Activated T-cell treated with anti-CD3 and anti-CD28 coated beads, Interleukin-2, amount 50 U/mL, for 72 hours (primary cell): ENCODE measurements at places on chromosomes 2 and 18. TPM values are rescaled to one million over a fixed set of nuclear protein-coding genes. Genes with fewer than 3 reads are reported as not detected.

DNA sequence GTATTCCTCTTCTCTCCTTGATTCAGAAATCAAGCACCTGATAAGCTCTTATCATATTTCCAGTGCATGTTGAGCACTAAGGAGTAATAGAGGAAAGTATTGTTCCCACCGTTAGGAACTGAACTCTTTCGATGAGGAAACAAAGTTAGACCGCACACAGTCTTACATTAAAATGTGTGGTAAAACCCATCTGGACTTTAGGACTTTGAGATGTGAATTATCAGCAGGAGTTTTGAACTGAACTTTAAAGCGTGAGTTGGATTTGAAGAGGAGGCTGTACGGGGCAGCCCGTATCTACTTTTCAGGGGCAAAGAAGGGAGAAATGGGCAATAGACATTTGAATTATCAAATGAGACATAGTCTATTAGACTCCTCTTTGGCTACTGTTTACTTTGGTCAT lies 134.4 kb downstream of the SETBP1 start:
- no peak for DNase-seq
- H3K27me3 ChIP-seq, result peaks cover 31% of the 10 kb centered on the region
- H3K4me1 ChIP-seq, result peaks cover 23% of the 10 kb centered on the region
- H3K27ac ChIP-seq, result no peak overlapping the region
- no peaks in the 10 kb centered on the region for H3K36me3 ChIP-seq

The SLC38A11 gene
- total RNA-seq, result not detected

GRCh38 chr2:86628091-86628522 lies 4.4 kb upstream of the RNF103 start:
- H3K27me3 ChIP-seq, result peaks cover 5% of the 10 kb centered on the region
- no peak overlapping the region for H3K4me3 ChIP-seq
- no peak for DNase-seq
- H3K27ac ChIP-seq, result no peak overlapping the region
- no peaks in the 10 kb centered on the region for H3K4me1 ChIP-seq

- no peak overlapping the region for H3K4me3 ChIP-seq
- no peak for DNase-seq
- no peaks in the 10 kb centered on the region for H3K4me1 ChIP-seq
Measured at GRCh38 chr2:66273933-66274490, 160.9 kb upstream of the MEIS1 start.
